ENCODE measurements at places on chromosomes 4 and X. TPM values are rescaled to one million over a fixed set of nuclear protein-coding genes. Genes with fewer than 3 reads are reported as not detected.

GRCh38 chrX:139851730-139852129 lies 81.1 kb downstream of the ATP11C start:
- no peak for DNase-seq

DNA sequence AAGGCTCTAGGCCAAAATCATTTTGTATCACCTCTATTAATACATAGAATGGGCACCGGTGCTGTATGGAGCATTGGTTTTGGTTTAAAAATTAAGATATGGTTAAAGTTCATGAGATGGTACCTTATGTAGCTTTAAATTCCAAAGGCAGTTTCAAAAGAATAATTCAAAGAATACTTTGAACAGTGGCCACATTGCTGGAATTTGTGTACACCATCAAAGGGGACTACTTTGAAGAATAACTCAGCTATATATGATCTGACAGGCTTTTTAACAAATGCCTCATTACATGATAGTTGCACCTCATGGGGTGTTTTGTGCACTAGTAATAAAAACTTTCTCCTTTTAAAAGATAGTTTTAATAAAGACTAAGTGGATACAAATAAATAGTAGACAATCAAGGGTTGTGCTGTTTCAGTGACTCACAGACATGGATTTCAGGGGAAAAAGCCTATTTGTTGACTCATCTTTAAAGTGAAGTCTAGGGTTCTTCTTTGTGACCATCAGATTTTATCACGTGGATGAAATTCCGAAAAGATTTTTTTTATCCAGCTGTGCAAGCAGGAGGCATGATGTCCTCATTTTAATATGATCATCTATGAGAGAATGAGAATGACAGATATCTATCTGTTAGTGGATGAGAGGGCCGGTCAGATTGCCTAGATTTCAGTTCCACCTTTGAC lies 12.8 kb downstream of the MTM1 start:
- DNase-seq = no peak

CSAG2 gene
- not detected for total RNA-seq

GRCh38 chrX:9320940-9321339 lies 143.9 kb upstream of the TBL1X start:
- DNase-seq = no peak

IL21 gene
- not detected for total RNA-seq

All from omental fat pad (tissue), 4 donors.